Upper lobe of right lung (tissue), 1 donor: ENCODE measurements at places on chromosomes 2 and 18.

DNA sequence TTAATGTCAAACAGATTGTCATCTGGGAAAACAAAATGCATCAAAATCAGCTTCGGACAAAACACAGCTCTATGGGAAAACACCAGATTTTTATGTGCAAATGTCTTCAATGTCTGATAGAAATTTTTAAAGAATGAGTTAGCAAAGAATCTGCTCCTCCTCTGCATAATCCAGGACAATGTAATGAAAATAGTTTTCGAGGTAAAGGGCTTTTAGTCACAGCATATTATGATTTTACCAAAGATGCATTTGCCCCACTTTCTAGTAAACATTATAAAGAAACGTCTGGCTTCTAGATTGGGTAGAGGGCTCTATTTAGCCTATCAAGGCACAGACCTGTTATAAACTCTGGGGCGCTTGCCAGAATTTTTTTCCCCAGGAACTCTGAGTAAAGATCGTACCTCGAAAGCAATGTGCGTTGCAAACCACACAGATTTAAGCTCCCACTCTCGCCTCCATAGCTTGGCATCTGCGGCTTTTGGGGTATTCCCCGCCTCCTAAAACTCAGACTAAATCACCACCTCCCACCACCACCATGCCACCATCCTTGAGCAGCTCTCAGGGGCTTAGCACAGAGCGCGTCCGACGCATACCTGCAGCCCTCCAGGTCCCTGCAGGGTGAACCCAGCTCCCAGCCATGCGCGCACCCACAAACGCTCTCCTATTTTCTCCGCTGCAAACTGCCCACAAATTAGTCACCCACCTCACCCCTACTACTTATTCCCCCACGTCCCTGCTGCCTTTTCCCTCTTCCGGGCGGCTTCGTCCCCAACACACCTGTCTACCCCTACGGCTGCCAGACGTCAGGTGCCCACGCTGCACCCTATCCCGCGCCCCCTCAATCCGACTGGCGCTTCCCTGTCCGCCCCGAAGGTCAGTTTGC is 829 bp downstream of the ACVR1C start:
- H3K4me3 ChIP-seq, result peak overlapping the region; percentile 56
- H3K27ac ChIP-seq, result no peak overlapping the region
- DNase-seq, result no peak
- peaks cover 12% of the 10 kb centered on the region for H3K4me1 ChIP-seq

DNA sequence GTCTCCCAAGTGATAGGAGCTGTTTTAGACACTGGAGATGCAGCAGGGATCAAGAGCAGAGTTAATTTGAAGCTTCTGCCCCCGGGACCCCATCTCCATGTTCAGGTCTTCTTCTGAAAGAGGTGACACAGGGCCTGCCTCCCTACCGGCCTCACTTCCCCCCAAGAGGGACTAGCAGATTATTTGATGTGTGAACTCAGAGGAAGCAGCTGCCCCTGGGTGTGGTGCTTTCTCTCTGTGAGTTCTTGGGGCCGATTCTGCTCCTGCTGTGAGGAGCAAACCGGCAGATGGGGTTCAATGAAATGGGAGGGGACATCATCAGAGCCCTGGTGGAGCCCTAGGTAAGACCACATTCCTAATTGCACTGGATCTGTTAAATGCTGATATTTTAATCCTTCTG is 193.4 kb downstream of the FBXO15 start:
- no peaks in the 10 kb centered on the region for H3K36me3 ChIP-seq
- H3K27ac ChIP-seq, result no peak overlapping the region
- no peak overlapping the region for H3K4me3 ChIP-seq
- DNase-seq, result no peak
- H3K4me1 ChIP-seq, result no peaks in the 10 kb centered on the region

DNA sequence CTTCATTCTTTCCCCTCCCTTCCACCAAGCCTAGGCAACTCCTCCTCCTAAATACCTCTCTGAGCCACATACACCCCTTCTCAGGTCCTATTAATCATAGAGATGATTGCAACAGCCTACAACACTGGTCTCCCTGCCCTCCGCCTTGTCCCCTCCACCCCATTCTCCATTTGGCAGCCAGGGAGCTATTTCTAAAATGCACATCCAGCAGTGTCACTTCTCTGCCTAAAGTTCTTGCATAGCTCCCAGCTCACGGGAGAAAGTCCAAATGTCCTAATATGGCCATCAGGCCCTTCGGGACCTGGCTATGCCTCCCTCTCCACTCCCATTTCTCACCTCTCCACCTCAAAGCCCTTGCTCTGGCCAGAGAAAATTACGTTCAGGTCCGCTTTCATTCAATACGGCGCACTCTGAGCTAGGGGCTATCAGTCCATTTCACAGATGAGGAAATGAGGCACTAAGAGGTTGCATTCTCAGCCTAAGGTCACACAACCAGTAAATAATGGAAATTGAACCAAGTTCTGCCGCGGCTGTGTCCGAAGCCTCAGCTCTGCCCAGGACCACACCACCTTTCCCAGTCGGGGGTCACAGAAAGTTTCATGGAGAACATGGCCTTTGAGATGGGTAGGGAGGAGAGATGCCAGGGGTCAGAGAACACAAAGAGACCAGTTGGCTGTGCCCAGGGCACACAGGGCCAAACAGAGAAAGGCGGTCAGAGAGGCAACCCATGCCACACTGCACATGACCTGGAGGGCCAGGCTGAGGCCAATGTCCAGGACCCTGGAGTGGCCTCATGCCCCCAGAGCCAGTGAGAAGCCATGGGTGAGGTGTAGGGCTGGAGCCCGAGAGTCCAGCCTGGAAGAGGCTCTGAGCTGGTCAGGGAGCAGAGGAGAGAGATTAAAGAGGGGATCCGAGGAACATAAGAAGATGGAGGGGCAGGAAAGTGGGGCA is 72.8 kb downstream of the TNS1 start:
- H3K36me3 ChIP-seq, result peaks cover 4% of the 10 kb centered on the region
- H3K27ac ChIP-seq, result peak overlapping the region; percentile 91
- H3K4me1 ChIP-seq, result peaks cover 97% of the 10 kb centered on the region
- no peak for DNase-seq

GRCh38 chr2:109266496-109266895 is 137.5 kb downstream of the SH3RF3 start:
- no peak overlapping the region for H3K4me3 ChIP-seq
- no peaks in the 10 kb centered on the region for H3K27me3 ChIP-seq
- H3K4me1 ChIP-seq, result peaks cover 56% of the 10 kb centered on the region
- no peak overlapping the region for H3K27ac ChIP-seq
- DNase-seq, result peak; percentile 30

DNA sequence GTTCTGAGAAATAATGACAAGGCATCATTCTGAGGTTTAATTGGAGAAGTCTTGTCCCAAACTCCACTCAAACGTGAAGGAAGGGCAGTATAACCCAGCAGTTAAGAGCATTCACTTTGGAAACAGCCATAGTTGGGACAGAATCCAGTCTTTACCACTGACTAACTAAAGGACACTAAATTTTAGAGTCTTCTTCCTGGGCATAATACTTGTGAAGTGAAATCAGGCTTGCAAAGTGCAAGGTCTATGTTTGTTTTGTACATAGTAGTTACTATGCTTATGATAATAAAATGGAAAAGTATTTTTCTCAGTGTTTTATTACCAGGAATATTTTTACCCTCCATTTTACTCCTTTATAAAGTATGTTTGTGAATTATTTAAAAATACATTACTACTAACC is 748.2 kb upstream of the ID2 start:
- H3K4me1 ChIP-seq, result no peaks in the 10 kb centered on the region
- no peak for DNase-seq
- H3K4me3 ChIP-seq, result no peak overlapping the region
- H3K27ac ChIP-seq, result no peak overlapping the region
- no peaks in the 10 kb centered on the region for H3K27me3 ChIP-seq

DNA sequence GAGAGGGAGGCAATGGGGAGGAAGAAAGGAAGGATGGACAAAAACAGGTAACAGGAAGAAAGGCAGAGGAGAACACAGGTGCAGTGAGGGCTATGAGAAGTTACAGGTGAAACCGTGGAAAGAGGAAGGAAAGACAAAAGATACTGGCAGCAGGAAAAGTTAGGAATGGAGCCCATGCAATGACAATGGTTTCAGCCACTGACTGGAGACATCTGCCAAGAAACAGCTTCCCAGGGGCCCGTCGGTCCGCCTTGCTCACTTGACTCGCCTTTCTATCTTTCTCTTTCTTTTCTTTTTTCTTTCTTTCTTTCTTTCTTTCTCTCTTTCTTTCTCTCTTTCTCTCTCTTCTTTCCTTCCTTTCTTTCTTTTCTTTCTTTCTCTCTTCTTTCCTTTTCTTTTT is 37.5 kb downstream of the ST8SIA5 start:
- H3K27me3 ChIP-seq, result no peaks in the 10 kb centered on the region
- no peak overlapping the region for H3K4me3 ChIP-seq
- DNase-seq, result no peak
- H3K27ac ChIP-seq, result no peak overlapping the region

GRCh38 chr18:37235583-37235982 is 330.0 kb downstream of the CELF4 start:
- DNase-seq, result no peak
- no peak overlapping the region for H3K27ac ChIP-seq
- H3K4me3 ChIP-seq, result no peak overlapping the region
- H3K36me3 ChIP-seq, result no peaks in the 10 kb centered on the region

- H3K4me1 ChIP-seq, result no peaks in the 10 kb centered on the region
- H3K36me3 ChIP-seq, result peaks cover 21% of the 10 kb centered on the region
- H3K4me3 ChIP-seq, result no peak overlapping the region
- DNase-seq, result no peak
Measured at GRCh38 chr2:101041413-101041812, 39.3 kb downstream of the RPL31 start.

- H3K36me3 ChIP-seq, result no peaks in the 10 kb centered on the region
- H3K27ac ChIP-seq, result no peak overlapping the region
- H3K27me3 ChIP-seq, result no peaks in the 10 kb centered on the region
- DNase-seq, result no peak
- no peak overlapping the region for H3K4me3 ChIP-seq
- H3K4me1 ChIP-seq, result peaks cover 3% of the 10 kb centered on the region
Measured at GRCh38 chr18:21085579-21086166, 25.9 kb downstream of the ROCK1 start.

DNA sequence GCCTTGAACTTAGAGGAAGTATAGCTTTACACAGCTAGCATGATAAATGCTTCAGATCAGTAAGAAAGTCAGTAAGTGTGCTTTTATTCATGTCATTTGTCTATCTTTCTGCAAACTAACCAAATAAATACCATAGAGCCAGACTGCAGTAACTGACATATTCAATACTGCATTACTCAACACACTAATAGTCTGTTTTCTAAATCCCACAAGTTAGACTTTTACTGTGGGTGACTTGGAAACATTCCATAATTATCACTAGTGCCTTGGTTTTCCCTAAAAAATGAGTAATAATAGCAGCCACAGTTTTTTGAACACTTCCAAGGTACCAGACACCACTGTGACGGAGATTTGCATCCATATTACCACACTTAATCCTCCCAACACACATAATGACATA is 33.0 kb downstream of the ACVR1 start:
- H3K27ac ChIP-seq, result no peak overlapping the region
- no peak overlapping the region for H3K4me3 ChIP-seq

DNA sequence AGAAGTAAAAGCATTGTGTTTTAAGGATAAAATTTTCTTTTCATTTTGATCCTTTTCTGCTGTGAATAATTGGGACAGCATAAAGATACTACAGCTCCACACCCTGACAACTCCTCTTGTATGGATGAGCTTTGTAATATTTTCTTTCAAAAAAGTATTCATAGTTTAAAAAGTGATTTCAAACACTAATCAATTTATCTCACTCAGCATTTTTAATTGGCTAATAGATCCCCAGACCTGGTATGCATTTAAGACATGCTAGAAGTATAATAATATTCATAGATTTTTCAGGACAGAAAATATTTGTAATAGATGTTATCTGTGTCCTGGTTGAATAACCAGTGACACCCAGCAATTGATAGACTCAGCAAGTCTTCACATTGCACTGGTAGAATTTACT is 510.7 kb downstream of the RIT2 start:
- no peak overlapping the region for H3K4me3 ChIP-seq
- no peaks in the 10 kb centered on the region for H3K36me3 ChIP-seq
- H3K4me1 ChIP-seq, result no peaks in the 10 kb centered on the region
- H3K27me3 ChIP-seq, result no peaks in the 10 kb centered on the region
- no peak for DNase-seq

DNA sequence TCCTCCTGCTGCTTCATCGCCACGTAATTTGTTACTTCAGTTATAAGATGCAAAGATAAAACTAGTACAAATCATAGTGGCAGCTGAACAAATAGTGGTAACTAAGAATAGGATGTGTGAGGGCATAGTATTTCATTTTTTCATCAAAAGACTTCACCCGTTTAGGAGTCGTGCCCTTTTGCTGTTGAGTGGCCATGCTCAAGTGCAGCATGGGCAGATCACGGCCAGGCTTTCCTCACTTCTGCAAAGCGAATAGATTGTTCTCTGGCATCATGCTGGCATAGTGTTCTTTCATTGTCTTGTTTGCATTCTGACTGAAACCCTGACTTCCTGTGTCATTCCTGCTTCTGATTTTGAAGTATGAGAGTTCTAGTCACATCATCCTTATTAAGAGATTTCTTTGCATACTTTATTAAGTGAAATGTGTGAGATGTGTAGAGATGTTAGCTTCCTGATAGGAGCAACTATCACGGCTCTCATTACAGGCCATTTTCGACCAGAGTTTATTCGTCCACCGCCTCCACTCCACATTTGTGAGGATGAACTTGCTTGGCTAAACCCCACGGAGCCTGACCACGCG is 11.8 kb downstream of the CNOT11 start:
- H3K27me3 ChIP-seq, result no peaks in the 10 kb centered on the region
- H3K36me3 ChIP-seq, result peaks cover 85% of the 10 kb centered on the region
- DNase-seq, result no peak
- H3K4me3 ChIP-seq, result no peak overlapping the region
- no peaks in the 10 kb centered on the region for H3K4me1 ChIP-seq
- no peak overlapping the region for H3K27ac ChIP-seq

DNA sequence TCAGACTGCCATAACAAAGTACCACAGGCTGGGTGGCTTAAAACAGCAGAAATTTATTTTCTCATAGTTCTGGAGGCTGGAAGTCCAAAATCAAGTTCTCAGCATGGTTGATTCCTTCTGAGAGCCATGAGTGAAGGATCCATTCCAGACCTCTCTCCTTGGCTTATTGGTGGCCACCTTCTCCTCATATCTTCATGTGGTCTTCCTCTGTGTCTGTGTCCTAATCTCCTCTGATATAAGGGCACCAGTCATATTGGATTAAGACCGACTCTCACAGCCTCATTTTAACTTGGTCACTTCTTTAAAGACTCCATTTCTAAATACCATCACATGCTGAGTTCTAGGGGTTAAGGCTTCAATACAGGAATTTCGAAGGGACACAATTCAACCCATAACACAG is 65.1 kb downstream of the CFAP221 start:
- no peaks in the 10 kb centered on the region for H3K27me3 ChIP-seq
- no peaks in the 10 kb centered on the region for H3K4me1 ChIP-seq
- no peak for DNase-seq
- H3K27ac ChIP-seq, result no peak overlapping the region
- no peak overlapping the region for H3K4me3 ChIP-seq

DNA sequence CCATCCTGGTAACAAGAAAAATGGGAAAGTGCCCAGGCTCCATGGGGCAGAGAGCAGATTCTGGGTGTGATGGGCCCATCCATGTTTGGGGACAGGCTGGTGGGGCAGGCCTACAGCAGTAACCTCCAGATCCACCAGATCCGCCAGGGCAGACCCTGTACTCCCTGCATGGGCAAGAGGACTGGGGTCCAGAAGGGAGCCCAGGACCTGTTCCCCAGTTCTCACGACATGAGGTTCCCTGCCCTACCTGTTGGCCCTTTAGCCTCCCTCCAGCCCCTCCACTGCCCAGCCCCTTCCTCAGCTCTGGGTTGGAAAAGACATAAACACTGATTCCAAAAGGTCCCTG is 38.7 kb downstream of the EMX1 start:
- H3K27ac ChIP-seq, result no peak overlapping the region
- H3K4me3 ChIP-seq, result no peak overlapping the region
- H3K27me3 ChIP-seq, result no peaks in the 10 kb centered on the region

- no peaks in the 10 kb centered on the region for H3K36me3 ChIP-seq
- no peaks in the 10 kb centered on the region for H3K4me1 ChIP-seq
- H3K27me3 ChIP-seq, result no peaks in the 10 kb centered on the region
- no peak for DNase-seq
Measured at GRCh38 chr18:69817335-69817940, 130.2 kb downstream of the CD226 start.
